ENCODE measurements at places on chromosomes 7 and 10.

DNA sequence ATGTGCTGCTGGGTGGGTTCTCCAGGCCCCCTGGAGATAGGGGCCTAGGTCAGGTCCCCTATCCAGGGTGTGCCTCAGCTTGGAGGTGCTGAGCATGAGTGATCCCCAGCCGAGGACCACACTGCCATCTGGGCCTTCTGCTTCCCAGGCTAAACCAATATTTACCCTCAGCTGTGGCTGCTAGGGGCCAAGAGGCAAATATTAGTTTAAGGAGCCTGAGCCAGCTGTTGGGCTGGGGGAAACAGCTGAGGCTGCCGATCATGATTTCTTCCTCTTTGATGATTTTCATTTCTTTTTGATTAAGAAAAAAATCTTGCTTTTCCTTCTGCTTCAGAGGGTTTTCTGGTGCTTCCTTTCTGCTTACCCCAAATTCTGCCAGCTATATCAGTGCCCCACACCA, 83.4 kb downstream of the NEURL1 start:
- DNase-seq, result no peak

DNA sequence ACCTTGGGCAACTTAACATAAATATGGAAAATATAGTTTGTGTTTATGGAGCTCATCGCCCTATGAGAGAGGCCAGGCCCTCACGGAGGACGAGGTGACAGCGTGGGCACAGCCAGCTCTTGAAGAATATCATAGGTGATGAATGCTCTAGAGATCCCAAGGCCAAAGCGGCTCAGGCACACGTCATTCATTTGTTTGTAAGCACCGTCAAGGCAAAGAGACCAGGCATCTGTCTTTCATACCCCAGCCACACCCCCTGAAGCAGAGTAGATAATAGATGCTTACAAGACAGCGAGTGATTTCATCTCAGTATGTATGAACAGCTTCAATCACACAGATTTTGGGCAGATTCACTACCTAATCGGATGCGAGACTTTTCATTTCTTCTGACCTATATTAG, 242.1 kb upstream of the C7orf33 start:
- no peak for DNase-seq

DNA sequence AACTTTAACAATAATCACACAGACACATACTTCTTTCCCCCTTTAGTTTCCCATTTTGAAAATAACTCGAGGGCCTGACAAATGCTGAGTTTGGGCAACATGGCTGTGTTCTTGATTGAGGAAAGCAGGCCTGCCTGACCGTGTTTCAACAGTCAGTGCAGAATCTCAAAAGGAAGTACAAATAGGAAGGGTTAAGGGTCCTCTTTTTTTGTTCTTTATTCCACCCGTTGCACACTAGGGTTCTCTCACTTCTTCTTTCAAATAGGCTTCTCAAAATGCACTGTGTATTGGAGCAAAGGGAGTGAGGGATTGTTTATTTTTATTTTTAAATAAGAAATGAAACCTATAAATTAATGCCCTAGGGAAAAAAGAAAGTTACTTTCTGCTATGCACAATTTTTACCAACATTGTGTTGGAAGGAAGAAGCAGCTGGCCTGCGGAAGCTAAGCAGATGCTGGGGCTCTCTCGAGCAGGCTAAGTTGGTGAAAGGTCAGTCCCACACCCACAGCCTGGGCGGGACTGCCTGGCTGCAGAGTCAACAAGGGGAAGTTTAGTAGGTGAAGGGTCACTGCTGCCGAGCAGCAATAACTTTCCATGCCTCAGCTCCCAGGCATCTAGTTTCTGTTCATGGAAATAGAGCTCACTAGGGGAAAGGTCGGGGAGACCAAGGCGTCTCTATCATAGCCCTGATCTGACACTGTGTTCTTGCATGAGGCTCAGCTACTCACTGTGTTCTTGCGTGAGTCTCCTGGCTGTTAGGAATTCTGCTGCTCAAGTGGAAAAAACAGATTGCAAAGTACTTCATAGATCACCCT, 12.2 kb upstream of the PDK4 start:
- no peak for DNase-seq

DNA sequence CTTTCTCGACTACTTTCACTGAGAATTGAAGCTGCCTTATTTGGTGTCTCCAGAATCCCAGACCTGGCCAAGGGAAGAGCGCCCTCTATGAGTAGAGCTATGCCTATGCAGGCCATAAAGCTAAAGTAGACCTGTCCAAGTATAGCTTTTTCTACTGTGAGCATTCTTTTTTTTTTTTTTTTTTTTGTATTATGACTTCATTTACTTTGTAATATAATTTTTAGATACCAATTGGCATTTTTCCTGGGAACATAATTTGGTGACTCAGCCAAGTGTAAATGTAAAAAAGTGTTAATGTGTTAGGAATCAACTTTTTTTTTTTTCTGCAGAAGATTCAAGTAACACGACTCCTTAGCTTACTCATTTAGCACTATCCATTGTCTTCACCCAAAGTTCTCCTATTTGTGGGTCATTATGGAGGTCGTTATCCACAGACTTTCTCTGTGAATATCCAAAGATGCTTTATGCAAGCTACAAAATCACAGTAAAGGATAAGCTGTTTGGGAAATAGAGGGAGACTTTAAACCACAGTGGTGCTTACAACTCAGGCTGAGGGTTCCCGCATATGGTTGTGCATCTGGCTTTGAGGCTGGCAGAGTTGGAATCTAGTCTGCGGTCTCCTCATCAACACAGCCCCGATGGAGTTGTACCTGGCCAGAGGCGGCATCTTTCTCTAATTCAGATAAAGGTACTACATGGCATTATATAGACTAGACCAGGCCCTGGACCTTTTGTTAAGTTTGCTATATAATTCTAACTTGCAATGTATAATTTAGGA, 1040.2 kb upstream of the SORCS1 start:
- DNase-seq, result no peak

GRCh38 chr7:131527456-131527855, 29.0 kb downstream of the PODXL start:
- DNase-seq, result no peak

- DNase-seq, result no peak
Observed at GRCh38 chr10:80051993-80052392, 26.5 kb upstream of the TMEM254 start.

- no peak for DNase-seq
Observed at GRCh38 chr7:116630357-116630756, 41.6 kb upstream of the MET start.

- no peak for DNase-seq
Observed at GRCh38 chr7:145902123-145902522, 214.5 kb upstream of the CNTNAP2 start.

- DNase-seq, result no peak
Observed at GRCh38 chr7:105685161-105685560, 103.9 kb upstream of the EFCAB10 start.

Data from activated gamma-delta T cell (primary cell).